ENCODE measurements at places on chromosomes 13 and 19. TPM values are rescaled to one million over a fixed set of nuclear protein-coding genes. Genes with fewer than 3 reads are reported as not detected.

The IRGC gene
- total RNA-seq = not detected

The PRRG2 gene
- 2.6 TPM for total RNA-seq

The CRLF1 gene
- 40.2 TPM for total RNA-seq

The DNM2 gene
- total RNA-seq = 158 TPM

The ZNF99 gene
- not detected for total RNA-seq

The RFPL4A gene
- total RNA-seq = not detected

The CD33 gene
- 1.3 TPM for total RNA-seq

The ERVK3-1 gene
- 39.6 TPM for total RNA-seq

The TBXA2R gene
- total RNA-seq = 3.0 TPM

The LILRB2 gene
- 1.3 TPM for total RNA-seq

The ADM5 gene
- 1.6 TPM for total RNA-seq

- H3K4me1 ChIP-seq = no peaks in the 10 kb centered on the region
- no peaks in the 10 kb centered on the region for H3K36me3 ChIP-seq
- H3K27ac ChIP-seq = no peak overlapping the region
Measured at GRCh38 chr19:54518844-54519243, 16.2 kb downstream of the LAIR2 start.

- H3K36me3 ChIP-seq = no peaks in the 10 kb centered on the region
- H3K27me3 ChIP-seq = no peaks in the 10 kb centered on the region
Measured at GRCh38 chr13:63983366-63983765, 2567.7 kb upstream of the PCDH20 start.

- no peak overlapping the region for H3K27ac ChIP-seq
- no peaks in the 10 kb centered on the region for H3K36me3 ChIP-seq
- peaks cover 2% of the 10 kb centered on the region for H3K27me3 ChIP-seq
- H3K4me1 ChIP-seq = no peaks in the 10 kb centered on the region
Measured at GRCh38 chr13:93318534-93319254, 92.1 kb downstream of the GPC6 start.

DNA sequence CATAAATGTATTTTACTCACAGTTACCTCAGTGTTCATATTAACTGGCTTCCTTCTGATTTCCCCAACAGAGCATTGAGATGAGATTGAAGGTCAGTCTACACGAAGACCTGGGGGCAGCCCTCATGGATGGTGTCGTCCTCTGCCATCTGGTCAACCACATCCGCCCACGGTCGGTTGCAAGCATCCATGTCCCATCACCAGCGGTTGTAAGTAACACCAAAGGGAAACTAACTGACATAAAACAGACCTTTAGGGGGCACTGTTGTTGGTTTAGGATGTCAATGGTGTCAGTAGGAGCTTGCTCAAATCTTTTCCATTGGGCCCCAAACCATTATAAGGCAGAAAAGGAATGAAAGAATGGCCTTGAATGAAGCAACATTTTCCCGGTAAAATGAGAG is 68.2 kb downstream of the ESD start:
- H3K36me3 ChIP-seq = no peaks in the 10 kb centered on the region
- H3K27ac ChIP-seq = no peak overlapping the region
- no peaks in the 10 kb centered on the region for H3K27me3 ChIP-seq

GRCh38 chr19:825897-826644 is 1.6 kb upstream of the AZU1 start:
- H3K4me3 ChIP-seq = no peak overlapping the region
- no peaks in the 10 kb centered on the region for H3K36me3 ChIP-seq
- peaks cover 17% of the 10 kb centered on the region for H3K4me1 ChIP-seq
- H3K27me3 ChIP-seq = peaks cover 10% of the 10 kb centered on the region
- DNase-seq = no peak

GRCh38 chr13:100014621-100015020 is 33.0 kb downstream of the ZIC2 start:
- no peaks in the 10 kb centered on the region for H3K27me3 ChIP-seq
- no peak overlapping the region for H3K27ac ChIP-seq
- H3K4me1 ChIP-seq = no peaks in the 10 kb centered on the region
- H3K4me3 ChIP-seq = no peak overlapping the region

DNA sequence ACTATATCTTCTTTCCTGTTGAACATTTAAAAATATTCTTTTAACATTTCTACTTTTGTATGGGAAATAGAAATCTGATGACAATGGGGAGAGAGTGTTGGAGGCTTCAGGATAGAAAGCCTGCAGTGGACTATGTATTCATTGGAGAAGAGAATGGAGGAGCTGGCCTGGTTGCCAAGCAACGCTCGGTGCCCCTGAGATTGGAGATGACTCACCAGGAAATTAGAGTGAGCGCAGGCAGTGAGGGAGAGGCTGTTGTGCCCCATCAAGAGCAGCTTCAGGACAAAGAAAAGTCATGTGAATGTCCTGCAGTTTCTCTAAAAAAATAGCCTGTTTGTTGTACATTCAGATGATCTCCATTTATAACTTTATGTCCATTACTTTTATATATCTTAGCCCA is 48.7 kb upstream of the ZNF835 start:
- no peaks in the 10 kb centered on the region for H3K36me3 ChIP-seq
- no peak overlapping the region for H3K4me3 ChIP-seq
- no peaks in the 10 kb centered on the region for H3K4me1 ChIP-seq
- peak; percentile 38 for DNase-seq
- H3K27me3 ChIP-seq = no peaks in the 10 kb centered on the region
- no peak overlapping the region for H3K27ac ChIP-seq

DNA sequence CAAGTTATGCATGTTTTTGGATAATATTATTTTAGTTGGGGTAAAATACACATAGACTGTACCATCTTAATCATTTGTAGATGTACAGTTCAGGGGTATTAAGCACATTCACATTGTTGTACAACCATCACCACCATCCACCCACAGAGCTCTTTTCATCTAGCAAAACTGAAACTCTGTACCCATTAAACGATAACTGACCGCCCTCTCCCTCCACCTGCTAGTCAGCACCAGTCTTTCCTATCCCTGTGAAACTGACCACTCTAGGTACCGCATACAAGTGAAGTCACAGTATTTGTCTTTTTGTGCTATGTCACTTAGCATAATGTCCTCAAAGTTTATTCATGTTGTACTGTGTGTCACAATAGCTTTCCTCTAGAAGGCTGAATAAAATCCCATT is 60.2 kb upstream of the GTF2F2 start:
- no peak for DNase-seq
- no peaks in the 10 kb centered on the region for H3K27me3 ChIP-seq
- H3K27ac ChIP-seq = no peak overlapping the region
- no peaks in the 10 kb centered on the region for H3K4me1 ChIP-seq
- H3K36me3 ChIP-seq = no peaks in the 10 kb centered on the region

DNA sequence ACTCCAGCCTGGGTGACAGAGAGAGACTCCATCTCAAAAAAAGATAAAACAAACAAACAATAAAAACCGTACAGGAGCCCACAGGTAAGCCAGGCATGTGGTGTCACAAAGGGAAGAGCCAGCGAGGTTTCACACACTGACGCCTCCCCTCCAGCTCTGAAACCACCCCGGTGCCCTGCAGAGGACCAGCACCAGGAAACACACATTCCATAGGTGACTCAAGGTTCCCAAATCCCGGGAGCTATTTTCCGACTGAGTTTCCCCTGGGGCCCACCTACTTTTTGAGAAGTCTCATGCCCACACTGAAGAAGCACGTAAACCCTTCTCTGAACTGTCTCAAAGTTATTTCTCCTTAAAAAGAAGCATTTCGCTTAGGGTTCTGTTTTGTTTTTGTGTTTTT is 40.3 kb downstream of the RHPN2 start:
- H3K4me1 ChIP-seq = peaks cover 5% of the 10 kb centered on the region
- H3K27me3 ChIP-seq = no peaks in the 10 kb centered on the region
- no peaks in the 10 kb centered on the region for H3K36me3 ChIP-seq
- DNase-seq = no peak
- H3K4me3 ChIP-seq = no peak overlapping the region

GRCh38 chr19:19866611-19867248 is 1.0 kb downstream of the ZNF253 start:
- DNase-seq = no peak
- no peaks in the 10 kb centered on the region for H3K36me3 ChIP-seq
- H3K27ac ChIP-seq = peak overlapping the region; percentile 97

DNA sequence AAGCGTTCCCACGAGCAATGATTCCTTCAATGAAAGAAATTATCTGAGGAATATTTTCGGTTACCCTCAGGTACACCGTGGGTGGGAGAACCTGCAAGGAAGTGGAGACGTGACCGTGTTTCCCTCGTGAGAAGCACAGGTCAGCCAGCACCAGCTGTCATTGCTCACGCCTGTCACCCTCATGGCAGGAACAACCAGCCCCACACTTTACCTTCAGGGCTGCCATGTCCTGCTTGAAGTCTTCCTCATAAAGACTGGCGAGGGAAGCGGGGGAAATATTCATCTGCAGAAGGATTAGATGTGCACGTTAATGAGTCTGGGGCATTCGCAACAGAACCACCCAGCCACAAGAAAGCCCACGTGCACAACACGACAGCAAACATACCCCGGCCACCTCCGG is 18.2 kb downstream of the CARS2 start:
- no peak for DNase-seq
- no peak overlapping the region for H3K4me3 ChIP-seq
- H3K27ac ChIP-seq = no peak overlapping the region
- peaks cover 4% of the 10 kb centered on the region for H3K36me3 ChIP-seq
- H3K27me3 ChIP-seq = no peaks in the 10 kb centered on the region

DNA sequence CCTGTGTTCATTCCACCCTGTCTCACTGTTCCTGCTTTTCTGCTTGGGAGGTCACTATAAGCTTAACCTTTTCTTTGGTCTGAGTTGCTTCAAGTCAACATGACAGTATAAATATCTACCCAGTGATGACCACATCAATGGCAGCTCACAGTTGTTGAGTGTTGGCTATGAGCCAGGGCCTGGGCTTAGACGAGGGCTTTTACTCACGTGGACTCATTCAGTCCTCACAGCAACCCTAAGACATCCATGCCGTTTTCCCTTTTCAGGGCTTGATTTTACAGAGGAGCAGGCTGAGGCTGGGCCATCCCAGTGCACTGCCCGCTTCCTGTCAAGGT is 10.2 kb upstream of the CCDC97 start:
- peaks cover 20% of the 10 kb centered on the region for H3K4me1 ChIP-seq
- H3K4me3 ChIP-seq = no peak overlapping the region
- no peak for DNase-seq

- no peak overlapping the region for H3K27ac ChIP-seq
- no peaks in the 10 kb centered on the region for H3K4me1 ChIP-seq
- no peaks in the 10 kb centered on the region for H3K36me3 ChIP-seq
- no peaks in the 10 kb centered on the region for H3K27me3 ChIP-seq
Measured at GRCh38 chr13:25886438-25887214, 165.2 kb downstream of the SHISA2 start.

DNA sequence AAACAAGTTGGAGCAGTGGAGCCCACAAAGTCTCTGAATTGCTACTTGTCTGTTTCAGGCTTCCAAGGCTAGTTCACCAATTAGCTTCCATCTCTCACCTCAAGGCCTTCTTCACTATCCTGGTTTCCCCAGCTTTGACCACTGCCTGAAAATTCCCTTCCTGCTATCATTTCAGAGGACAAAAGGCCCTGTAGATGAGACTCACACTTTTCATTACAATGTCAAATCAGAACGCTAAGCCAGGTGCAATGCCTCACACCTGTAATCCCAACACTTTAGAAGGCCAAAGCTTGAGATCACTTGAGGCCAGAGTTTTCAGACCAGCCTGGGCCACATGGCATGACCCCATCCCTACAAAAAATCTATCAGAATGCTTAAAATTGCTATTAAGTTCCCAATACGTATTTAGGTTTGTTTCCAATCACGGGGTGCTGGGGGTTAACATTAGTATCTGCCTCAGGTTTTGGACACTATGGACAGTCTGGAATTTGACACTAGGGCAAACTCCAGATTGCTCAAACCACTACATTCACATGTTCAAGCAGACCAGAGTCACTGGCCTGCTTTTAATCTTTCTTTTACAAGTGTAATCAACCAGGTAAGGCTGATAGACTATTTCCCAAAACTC is 5.5 kb downstream of the TPT1 start:
- peaks cover 16% of the 10 kb centered on the region for H3K36me3 ChIP-seq
- no peak for DNase-seq
- H3K4me1 ChIP-seq = peaks cover 41% of the 10 kb centered on the region

DNA sequence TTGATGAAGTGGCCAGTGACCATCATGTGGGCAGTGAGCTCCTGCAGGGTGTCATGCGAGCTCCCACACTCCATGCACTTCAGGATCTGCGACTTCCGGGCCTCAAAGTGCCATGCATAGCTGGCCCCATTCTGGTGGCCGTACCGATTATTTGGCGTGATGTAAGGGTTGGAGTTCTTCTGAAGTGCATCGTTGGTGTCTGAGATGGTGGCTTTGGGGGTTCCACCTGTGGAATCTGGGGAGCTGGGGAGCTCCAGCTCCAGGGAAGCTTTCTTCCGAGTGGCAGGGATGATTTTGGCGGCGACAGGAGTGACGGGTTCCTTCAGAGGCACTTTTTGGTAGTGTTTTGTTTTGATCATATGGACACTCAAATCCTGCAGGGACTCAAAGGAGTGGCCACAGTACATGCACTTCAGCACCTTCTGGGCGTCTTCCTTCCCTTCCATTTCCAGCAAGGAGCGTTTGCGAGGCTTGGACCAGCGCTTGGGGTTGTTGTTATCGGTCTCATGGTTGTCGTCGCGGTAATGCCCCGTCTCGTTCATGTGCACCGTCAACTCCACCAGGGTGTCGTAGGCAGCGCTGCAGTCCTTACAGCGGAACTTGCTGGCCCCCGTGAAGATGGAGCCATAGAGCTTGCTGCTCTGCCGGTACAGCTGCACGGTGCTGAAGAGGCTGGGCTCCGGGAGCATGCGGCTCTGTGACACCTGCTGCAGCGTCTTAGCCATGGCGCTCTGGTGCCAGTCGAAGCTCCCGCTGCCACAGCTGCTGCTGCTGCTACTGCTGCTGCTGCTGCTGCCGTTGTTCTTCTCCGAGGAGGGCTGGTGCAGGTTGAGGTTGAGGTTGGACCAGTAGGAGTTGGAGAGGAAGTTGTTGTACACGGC is 70.4 kb downstream of the TSHZ3 start:
- H3K27ac ChIP-seq = no peak overlapping the region
- no peaks in the 10 kb centered on the region for H3K27me3 ChIP-seq

DNA sequence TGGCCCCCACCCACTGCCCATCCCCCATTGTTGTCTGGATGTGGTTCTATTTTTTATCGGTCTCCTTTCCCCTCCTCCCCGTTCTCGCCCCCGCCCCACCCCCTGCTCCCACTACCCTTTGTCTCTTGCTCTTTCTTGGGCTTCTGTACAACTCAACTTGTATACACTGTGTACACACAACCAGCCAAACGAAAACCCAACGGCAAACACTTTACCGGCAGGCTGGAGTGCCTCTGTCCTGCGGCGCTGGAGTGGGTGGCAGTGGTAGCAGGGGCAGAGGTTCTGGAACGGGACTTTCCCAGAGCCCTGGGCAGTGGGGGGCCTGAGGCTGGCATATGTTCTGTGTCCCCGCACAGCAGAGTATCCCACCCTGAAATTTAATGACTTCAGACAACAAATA is 13.7 kb downstream of the RRAS start:
- peaks cover 7% of the 10 kb centered on the region for H3K4me1 ChIP-seq
- no peaks in the 10 kb centered on the region for H3K27me3 ChIP-seq
- peaks cover 7% of the 10 kb centered on the region for H3K36me3 ChIP-seq
- no peak overlapping the region for H3K4me3 ChIP-seq
- no peak overlapping the region for H3K27ac ChIP-seq

- no peak for DNase-seq
- H3K36me3 ChIP-seq = no peaks in the 10 kb centered on the region
- H3K4me3 ChIP-seq = no peak overlapping the region
- no peak overlapping the region for H3K27ac ChIP-seq
- no peaks in the 10 kb centered on the region for H3K27me3 ChIP-seq
- H3K4me1 ChIP-seq = peaks cover 10% of the 10 kb centered on the region
Measured at GRCh38 chr13:74289107-74289506, 154.9 kb upstream of the KLF12 start.

- no peak for DNase-seq
- H3K4me3 ChIP-seq = no peak overlapping the region
- H3K27ac ChIP-seq = no peak overlapping the region
- H3K36me3 ChIP-seq = no peaks in the 10 kb centered on the region
- H3K27me3 ChIP-seq = no peaks in the 10 kb centered on the region
- H3K4me1 ChIP-seq = no peaks in the 10 kb centered on the region
Measured at GRCh38 chr13:25214491-25215252, 42.6 kb upstream of the AMER2 start.
